Esophagus squamous epithelium (tissue), 5 donors: ENCODE measurements at places on chromosomes 3 and 15. TPM values are rescaled to one million over a fixed set of nuclear protein-coding genes. Genes with fewer than 3 reads are reported as not detected.

DNA sequence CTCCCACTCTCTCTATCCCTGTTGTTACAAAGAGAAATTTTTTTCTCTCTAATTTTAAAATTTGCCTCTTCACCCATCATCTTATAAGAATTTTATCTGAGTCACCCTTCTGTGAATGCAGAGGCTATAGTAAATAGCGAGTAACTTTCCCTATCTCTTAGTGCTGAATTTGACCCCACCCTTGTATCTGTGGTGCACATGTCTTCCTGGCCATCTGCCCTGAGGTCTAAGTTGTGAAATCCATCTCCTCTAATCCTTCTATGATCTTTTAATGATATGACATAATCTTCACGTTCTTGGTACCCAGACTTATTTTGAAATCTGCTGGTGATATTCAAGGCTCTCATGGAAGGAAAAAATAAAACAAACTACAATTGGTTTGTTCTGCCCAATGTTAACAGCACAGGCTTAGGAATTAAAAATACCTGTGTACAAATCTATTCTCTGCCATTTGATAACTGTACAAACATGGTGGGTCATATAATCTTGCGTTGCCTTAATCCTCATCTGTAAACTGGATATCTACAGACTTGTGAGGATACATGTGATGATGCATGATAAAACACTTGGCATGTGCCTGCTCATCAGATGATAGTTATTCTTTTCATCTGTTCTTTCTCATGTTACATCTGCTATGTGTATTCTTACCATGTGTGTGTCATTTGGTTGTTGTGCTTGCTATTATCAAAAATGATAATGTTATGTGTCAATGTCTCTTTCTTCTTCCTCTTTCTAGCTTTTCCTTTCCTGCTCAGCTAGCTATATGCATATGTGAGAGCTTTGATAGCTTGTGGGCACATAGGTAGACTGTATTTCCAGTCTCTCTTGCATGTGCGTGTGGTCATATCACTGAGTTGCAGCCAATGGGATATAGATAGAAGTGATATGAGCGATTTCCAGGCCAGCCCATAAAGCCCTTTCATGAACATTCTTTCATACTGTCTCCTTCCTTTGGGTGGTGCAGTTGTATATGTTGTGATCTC lies 13.7 kb upstream of the CCR3 start:
- no peak overlapping the region for H3K4me3 ChIP-seq
- H3K36me3 ChIP-seq, result no peaks in the 10 kb centered on the region
- peaks cover 17% of the 10 kb centered on the region for H3K27me3 ChIP-seq

DNA sequence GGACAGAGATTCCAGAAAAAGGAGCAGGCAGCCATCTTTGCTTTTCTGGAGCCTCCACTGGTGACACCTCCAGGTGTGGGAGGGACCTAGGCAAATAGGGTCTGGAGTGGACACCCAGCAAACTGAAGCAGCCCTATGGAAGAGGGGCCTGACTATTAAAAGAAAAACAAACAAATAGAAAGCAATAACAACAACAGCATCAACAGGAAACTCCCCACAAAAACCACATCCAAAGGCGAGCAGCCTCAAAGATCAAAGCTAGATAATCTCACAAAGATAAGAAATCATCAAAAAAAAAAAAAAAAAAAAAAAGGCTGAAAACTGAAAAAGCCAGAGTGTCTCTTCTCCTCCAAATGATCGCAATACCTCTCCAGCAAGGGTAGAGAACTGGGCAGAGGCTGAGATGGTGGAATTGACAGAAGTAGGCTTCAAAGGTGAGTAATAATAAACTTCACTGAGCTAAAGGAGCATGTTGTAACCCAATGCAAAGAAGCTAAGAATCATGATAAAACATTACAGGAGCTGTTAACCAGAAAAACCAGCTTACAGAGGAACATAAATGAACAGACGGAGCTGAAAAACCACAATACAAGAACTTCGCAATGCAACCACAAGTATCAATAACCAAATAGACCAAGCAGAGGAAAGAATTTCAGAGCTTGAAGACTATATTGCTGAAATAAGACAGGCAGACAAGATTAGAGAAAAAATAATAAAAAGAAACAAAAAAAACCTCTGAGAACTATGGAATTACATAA lies 225.4 kb downstream of the CTNNB1 start:
- no peaks in the 10 kb centered on the region for H3K4me1 ChIP-seq
- no peak overlapping the region for H3K27ac ChIP-seq
- no peak for DNase-seq
- H3K4me3 ChIP-seq, result no peak overlapping the region

- H3K4me3 ChIP-seq, result no peak overlapping the region
- H3K4me1 ChIP-seq, result no peaks in the 10 kb centered on the region
- no peaks in the 10 kb centered on the region for H3K36me3 ChIP-seq
- no peak for DNase-seq
- no peaks in the 10 kb centered on the region for H3K27me3 ChIP-seq
- no peak overlapping the region for H3K27ac ChIP-seq
Observed at GRCh38 chr3:32296251-32297204, 58.0 kb downstream of the CMTM8 start.

DNA sequence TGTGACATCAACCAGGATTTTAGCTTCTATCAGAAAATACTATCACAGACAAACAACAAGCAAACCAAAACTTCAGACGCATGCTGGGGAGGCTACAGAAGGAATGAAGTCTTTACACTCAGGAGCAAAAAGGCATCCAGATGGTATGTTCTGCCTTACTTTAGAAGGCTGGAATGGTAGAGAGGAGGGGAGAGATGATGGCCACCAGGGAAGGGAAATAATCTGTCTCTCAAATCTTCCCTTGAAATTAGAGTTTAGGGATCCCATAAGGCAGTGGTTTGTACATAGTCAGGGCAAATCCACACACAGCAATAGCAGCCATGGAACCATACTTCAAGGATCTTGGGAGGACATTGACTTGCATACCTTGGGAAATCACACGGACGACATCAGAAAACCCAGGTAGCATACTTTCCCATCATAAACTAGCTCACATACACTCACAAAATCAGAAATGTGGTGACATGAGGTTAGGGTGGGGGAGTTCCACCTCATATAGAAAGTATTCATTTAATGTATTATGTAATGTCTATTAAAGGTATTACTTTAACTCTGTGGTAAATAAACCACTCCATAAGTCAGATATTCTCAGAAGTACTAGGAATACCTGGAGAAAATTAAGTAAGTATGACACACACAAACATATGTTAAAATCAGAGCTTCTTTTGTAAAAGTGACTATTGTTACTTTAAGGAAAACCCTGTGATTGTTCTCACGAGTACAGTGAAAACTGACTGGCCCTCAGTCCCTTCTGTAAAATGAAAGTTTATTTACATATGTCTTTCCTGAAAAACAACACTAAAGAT lies 9.4 kb downstream of the BTLA start:
- H3K4me1 ChIP-seq, result no peaks in the 10 kb centered on the region
- H3K27ac ChIP-seq, result no peak overlapping the region
- H3K27me3 ChIP-seq, result no peaks in the 10 kb centered on the region
- H3K36me3 ChIP-seq, result no peaks in the 10 kb centered on the region

DNA sequence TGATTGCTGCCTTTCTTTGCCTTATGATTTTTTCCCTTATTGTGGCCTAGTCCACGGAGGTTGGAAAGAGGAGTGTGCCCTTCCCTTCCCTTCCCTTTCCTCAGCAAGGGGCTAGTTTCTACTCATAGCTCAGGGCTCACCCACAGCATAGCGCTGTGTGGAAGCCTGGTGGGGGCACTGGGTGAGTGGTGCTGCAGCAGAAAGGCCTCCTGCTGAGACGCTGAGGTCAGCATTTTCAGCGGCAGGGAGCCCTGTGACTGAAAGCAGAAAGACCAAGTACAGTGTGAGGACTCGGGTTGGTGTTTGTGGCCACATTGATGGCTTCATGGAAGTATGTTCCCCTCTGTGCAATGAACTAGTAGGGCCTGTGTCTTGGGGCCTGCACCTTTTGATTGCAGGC lies 21.9 kb downstream of the CACNA1D start:
- no peak overlapping the region for H3K27ac ChIP-seq
- no peak overlapping the region for H3K4me3 ChIP-seq
- no peaks in the 10 kb centered on the region for H3K4me1 ChIP-seq
- DNase-seq, result no peak
- H3K27me3 ChIP-seq, result no peaks in the 10 kb centered on the region
- H3K36me3 ChIP-seq, result no peaks in the 10 kb centered on the region

GRCh38 chr3:20924646-20925385 lies 738.8 kb upstream of the SGO1 start:
- H3K36me3 ChIP-seq, result no peaks in the 10 kb centered on the region
- no peak overlapping the region for H3K4me3 ChIP-seq
- no peak for DNase-seq
- H3K27me3 ChIP-seq, result no peaks in the 10 kb centered on the region

Gene RNF168
- total RNA-seq, result 23.8 TPM

Gene ACTRT3
- total RNA-seq, result 2.4 TPM

Gene RAD51
- total RNA-seq, result 8.5 TPM

Gene MRPS22
- 50.2 TPM for total RNA-seq
